ENCODE measurements at places on chromosomes 4 and X. TPM values are rescaled to one million over a fixed set of nuclear protein-coding genes. Genes with fewer than 3 reads are reported as not detected.
A peak's percentile ranks its signal among the peaks of the same experiment; 100 is the strongest.

Gene TEX11
- total RNA-seq, result not detected

Gene GATA1
- total RNA-seq, result 0.32 TPM

GRCh38 chr4:94889946-94890345, 132.2 kb downstream of the BMPR1B start:
- H3K4me3 ChIP-seq, result no peak overlapping the region
- H3K27me3 ChIP-seq, result peaks cover 9% of the 10 kb centered on the region

DNA sequence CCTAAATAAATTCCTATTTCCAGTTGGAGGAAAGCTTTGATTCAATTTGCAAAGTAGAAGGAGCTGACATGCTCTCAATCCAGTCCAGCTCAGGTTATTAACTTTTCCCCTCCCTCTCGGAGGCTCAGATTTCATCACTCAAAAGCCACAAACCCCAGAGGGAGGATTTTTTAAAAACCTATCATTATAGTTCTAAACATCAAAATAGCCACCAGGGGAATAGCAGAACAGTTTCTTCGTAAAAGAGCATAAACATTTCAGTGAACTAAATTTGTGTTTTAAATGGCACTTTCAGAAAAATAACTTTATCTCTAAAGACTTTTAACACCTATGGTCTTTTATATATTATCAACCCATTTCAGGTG, 8.8 kb downstream of the GPRIN3 start:
- peaks cover 59% of the 10 kb centered on the region for H3K4me1 ChIP-seq
- no peak for DNase-seq
- peaks cover 10% of the 10 kb centered on the region for H3K36me3 ChIP-seq
- H3K27me3 ChIP-seq, result no peaks in the 10 kb centered on the region
- peak overlapping the region; percentile 98 for H3K4me3 ChIP-seq
- no peak overlapping the region for H3K27ac ChIP-seq

DNA sequence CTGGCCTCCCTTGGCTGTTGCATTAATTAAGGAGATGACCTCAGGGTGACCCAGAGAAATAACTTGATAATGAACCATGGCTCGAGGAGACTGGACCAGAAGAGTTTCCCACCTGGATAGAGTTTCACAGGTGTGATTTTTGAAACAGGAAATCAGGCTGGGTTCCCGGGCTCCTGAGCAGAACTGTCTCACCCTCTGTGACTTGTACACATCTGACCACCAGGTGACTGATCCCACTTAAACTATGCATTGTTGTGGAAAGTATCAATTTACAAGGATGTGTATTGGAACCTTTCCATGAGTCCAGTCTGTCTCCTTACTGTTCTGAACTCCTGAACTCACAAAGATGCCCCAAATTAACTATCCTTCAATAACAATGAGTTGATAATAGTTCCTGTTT, 220.3 kb downstream of the PTTG2 start:
- H3K27ac ChIP-seq, result no peak overlapping the region
- DNase-seq, result no peak
- H3K4me3 ChIP-seq, result no peak overlapping the region
- H3K27me3 ChIP-seq, result no peaks in the 10 kb centered on the region
- H3K36me3 ChIP-seq, result no peaks in the 10 kb centered on the region
- peaks cover 27% of the 10 kb centered on the region for H3K4me1 ChIP-seq

GRCh38 chrX:126124721-126125120, 41.4 kb downstream of the DCAF12L2 start:
- H3K4me1 ChIP-seq, result no peaks in the 10 kb centered on the region
- H3K27me3 ChIP-seq, result no peaks in the 10 kb centered on the region
- no peaks in the 10 kb centered on the region for H3K36me3 ChIP-seq
- no peak for DNase-seq
- H3K27ac ChIP-seq, result no peak overlapping the region

DNA sequence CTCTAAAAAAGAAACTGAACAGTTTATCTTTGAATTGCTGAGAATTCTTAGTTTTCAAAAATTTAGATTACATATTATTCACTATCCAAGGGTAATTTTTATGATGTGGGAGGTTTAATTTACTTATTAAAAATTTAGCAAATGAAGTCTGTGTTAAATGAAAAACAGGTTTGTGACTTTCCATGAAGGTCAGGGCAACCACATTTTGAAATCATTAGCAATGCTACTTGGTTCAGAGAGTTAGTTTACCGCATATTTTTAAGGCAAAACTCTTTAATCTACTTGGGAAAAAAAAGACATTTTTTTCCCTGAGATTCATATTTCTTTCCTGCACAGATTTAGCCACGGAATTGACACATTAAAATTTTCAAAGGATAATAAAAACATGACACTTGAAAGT, 37.3 kb upstream of the PRSS12 start:
- peaks cover 14% of the 10 kb centered on the region for H3K27me3 ChIP-seq
- no peak overlapping the region for H3K27ac ChIP-seq
- H3K4me3 ChIP-seq, result no peak overlapping the region
- H3K4me1 ChIP-seq, result no peaks in the 10 kb centered on the region
- H3K36me3 ChIP-seq, result no peaks in the 10 kb centered on the region

GRCh38 chrX:1884446-1884845, 269.6 kb downstream of the ASMT start:
- no peak for DNase-seq
- no peaks in the 10 kb centered on the region for H3K36me3 ChIP-seq
- H3K27ac ChIP-seq, result no peak overlapping the region

DNA sequence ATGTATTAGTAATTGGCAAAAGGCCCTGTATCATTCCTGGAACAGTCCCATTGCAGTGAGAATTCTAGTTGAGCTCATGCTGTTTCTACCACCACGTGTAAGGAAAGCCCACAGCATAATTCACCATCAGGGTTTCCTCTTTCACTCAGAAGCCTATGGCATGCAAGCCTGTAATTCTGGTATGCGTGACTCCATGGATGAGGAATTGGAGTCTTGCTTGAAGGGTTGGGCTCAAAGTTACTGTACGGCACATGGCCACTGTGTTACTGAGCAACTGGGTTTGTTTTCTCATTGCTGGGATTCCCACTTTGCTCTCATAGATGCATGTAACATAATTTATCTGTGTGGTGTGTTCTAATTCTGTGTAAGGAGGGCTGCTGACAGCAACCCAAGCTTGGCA, 132.3 kb upstream of the NR3C2 start:
- H3K4me1 ChIP-seq, result no peaks in the 10 kb centered on the region
- no peak for DNase-seq
- H3K27ac ChIP-seq, result no peak overlapping the region

- H3K27me3 ChIP-seq, result no peaks in the 10 kb centered on the region
- no peak overlapping the region for H3K4me3 ChIP-seq
- no peaks in the 10 kb centered on the region for H3K36me3 ChIP-seq
Observed at GRCh38 chrX:84363663-84364062, 138.6 kb downstream of the HDX start.

DNA sequence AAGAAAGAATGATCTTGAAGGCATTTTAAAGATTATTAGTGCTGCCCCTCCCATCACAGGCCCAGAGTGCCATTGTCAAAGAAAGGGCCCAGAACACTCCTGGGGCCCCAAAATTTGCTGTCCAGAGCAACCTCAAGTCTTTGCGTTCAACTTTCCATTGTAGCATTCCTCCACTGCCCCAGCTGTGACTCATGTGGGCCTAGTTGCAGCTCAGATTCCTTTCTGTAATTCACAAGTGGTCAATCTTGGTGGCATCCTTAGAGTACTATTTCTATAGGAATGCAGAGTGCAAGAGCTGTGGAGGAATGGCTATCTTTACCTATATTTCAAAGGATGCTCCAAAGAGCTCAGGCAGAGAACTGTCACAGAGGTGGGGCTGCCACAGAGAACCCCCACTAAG, 1500.8 kb upstream of the IGFBP7 start:
- no peaks in the 10 kb centered on the region for H3K27me3 ChIP-seq
- H3K4me3 ChIP-seq, result no peak overlapping the region
- H3K27ac ChIP-seq, result no peak overlapping the region
- no peak for DNase-seq
- no peaks in the 10 kb centered on the region for H3K4me1 ChIP-seq

DNA sequence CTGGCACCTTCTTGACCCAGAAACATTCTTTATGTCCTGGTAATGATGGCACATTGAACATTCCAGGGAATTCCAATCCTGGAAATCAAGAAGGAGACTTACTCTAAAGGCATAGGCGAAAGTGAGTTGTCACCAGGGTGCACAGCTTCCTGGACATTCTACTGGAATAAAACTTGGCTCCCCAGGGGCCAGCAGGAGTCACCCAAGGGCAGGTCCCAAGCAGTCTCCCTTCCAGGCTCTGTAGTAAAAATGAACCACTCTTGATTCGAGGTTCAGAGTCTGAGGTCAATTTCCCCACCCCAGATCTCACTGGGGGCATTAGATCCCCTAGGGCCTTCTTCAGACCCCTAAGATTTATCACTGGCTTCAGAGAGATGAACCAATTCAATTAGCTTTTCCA, 338.7 kb upstream of the GATB start:
- no peaks in the 10 kb centered on the region for H3K27me3 ChIP-seq
- H3K27ac ChIP-seq, result peak overlapping the region; percentile 96
- H3K36me3 ChIP-seq, result peaks cover 4% of the 10 kb centered on the region
- DNase-seq, result no peak
- H3K4me3 ChIP-seq, result peak overlapping the region; percentile 63

- no peak for DNase-seq
- peaks cover 14% of the 10 kb centered on the region for H3K27me3 ChIP-seq
- H3K4me1 ChIP-seq, result no peaks in the 10 kb centered on the region
- no peaks in the 10 kb centered on the region for H3K36me3 ChIP-seq
- H3K27ac ChIP-seq, result no peak overlapping the region
Observed at GRCh38 chr4:41369680-41370079, 113.0 kb downstream of the UCHL1 start.

DNA sequence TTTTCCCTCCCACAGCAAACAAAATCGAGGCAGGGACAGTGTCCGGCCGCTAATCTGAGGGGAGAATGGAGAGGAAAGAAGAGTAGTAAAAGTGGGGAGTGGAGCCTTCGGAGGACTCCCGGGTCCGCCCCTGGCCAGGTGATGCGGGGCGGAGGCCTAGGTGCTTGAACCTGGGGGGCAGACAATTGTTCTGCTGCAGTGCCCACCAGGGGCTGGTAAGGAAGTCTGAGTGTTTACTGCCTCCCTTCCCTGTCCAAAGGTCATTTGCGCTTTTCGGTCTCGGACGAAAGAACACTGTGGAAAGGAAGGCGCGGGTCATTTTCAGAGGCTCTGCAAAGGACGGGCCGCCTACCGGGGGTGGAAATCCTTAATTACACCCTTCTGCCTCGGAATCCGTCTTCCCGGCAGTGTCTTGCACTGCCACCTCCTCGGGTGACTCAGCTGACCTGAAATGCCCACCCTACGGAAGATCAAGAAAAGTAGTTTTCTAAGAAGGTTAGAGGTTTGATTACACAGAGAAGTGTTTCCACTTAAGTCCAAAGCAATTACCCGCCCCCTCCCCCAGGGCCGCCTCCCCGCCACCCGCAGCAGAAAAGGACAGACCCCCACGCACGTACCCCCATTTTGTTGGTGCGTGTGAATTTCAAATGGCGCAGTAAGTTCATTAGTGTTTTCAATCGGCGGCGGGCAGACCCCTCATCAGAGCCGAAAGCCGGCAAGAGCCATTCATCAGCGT, 99.9 kb upstream of the TENM3 start:
- H3K27me3 ChIP-seq, result peaks cover 75% of the 10 kb centered on the region
- peaks cover 2% of the 10 kb centered on the region for H3K36me3 ChIP-seq
- peaks cover 3% of the 10 kb centered on the region for H3K4me1 ChIP-seq
